Psoas muscle (tissue), 8 donors: ENCODE measurements at places on chromosomes 5 and 9. TPM values are rescaled to one million over a fixed set of nuclear protein-coding genes. Genes with fewer than 3 reads are reported as not detected.

IFNA17 gene
- total RNA-seq = not detected

STX17 gene
- 31.1 TPM for total RNA-seq

TRIP13 gene
- total RNA-seq = 0.71 TPM

SPATA9 gene
- total RNA-seq = not detected

CCL27 gene
- total RNA-seq = 0.50 TPM

DNA sequence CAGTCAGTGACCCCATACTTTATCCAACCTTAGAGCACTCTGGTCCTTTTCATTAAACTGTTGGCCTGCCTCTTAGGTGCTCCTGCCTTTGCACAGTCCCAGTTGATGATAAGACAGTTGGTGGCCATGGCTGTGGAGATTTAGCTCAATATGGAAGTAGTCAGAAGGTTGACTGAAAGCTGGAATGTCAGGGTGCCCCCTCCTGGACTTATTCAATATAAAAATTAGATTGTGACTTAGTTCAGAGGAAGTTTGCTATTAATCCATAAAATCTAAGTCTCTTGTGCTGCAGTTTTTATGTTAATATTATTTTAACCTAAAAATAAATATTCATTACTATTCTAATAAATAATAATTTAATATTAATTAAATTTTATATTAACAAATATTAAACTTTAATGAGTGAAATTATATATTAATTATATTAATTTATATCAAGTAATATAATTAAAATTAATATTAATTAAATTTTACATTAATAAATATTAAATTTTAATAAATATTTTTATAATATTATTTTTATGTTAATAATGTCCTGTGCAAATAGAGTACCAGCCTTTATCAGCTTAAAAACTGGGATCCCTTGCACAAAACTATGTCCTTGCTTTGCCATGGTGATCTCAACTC lies 77.7 kb upstream of the ADAMTSL1 start:
- DNase-seq = no peak

DNA sequence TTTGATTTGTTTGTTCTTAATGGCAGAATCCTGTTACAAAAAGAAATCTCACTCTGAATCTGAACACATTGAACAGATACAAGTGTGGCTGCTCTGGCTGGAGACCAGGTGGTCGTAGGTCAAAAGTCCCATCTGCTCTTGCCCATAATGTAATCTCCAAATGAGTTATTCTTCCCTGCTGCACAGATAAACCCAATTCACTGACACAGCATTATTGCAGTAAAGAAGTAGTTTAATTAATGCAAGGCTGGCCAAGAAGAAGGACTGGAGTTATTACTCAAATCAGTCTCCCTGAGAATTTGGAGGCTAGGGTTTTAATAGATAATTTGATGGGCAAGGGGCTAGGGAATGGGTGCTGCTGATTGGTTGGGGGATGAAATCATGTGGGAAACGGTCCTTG lies 52.6 kb downstream of the PUM3 start:
- no peak for DNase-seq

GRCh38 chr9:14170973-14171596 lies 142.9 kb downstream of the NFIB start:
- no peak for DNase-seq

- no peak for DNase-seq
Measured at GRCh38 chr5:42502613-42503470, 79.6 kb downstream of the GHR start.
